Activated naive CD8-positive, alpha-beta T cell treated with anti-CD3 and anti-CD28 coated beads, Interleukin-2, amount 10 ng/mL, durations not matched to agents 7 days and 5 days (primary cell): ENCODE measurements at places on chromosomes 7 and 10.
A peak's percentile ranks its signal among the peaks of the same experiment; 100 is the strongest.

DNA sequence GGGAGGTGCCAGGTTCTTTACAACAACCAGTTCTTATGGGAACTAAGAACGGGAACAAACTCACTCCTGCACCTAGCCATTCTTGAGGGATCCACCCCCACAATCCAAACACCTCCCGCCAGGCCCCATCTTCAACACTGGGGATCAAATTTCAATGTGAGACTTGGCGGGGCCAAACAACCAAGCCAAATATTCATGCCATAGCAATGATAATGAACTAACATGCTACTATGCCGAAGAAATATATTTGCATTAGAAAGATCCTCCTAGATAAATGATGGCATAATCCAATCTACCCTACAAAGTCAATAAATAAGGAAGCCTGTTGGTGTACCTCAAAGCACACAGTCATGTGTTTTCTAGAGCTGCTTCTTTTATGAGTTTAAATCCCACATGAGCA, 57.6 kb downstream of the CCDC71L start:
- no peak for DNase-seq

DNA sequence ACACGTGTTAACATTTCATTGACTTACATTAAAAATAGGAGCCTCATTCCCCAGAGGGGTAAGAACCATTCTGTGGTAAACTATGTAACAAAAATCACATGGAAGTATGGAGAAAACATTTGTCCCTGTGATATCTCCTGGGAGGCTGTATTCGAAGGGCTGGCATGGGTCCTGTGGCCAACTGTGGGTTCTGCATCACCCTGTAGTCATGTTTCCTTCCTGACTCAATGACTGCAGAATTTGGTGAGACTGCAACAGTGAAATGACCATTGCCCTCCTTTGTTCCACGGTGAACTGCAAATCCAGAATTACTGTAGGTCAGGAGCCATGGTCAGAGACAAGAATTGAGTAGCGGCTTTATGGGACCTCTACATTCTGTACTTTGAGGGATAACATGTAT, 3.6 kb upstream of the ZEB1 start:
- DNase-seq, result no peak

DNA sequence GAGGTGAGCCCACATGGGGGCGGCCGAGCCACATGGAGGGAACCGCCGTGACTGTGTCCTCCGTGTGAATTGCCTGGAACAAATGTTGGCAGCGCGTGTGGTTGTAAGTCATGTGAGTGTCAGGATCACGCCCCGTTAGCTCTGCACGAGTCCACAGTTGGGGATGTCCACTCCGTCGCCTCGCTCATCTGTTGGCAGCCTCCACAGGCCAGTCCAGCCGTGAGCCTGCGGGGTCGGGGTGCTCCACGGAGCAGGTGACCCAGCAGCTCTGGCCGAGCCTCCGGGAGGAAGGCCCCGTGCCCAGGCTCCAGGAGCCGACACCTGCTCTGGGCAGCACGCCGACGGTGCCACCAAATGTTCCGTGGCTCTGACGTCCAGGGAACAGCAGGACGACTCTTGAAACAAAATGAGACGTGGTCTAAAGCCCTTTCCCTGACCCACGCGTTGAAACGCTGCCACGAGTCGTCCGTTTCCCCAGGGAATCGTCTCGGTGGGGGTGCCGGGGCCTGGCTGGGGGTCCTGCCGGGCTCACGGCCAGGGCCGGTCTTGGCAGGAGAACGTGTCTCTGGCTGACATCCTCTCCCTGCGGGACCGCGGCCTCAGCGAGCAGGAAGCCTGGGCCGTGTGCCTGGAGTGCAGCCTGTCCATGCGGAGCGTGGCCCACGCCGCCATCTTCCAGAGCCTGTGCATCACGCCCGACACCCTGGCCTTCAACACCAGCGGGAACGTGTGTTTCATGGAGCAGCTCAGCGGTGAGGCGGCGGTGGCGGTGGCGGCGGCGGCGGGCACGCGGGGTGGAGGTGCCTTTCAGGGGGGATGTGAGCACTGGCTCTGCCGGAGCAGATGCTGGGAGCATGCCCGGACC, 7.0 kb downstream of the KNDC1 start:
- DNase-seq, result no peak

DNA sequence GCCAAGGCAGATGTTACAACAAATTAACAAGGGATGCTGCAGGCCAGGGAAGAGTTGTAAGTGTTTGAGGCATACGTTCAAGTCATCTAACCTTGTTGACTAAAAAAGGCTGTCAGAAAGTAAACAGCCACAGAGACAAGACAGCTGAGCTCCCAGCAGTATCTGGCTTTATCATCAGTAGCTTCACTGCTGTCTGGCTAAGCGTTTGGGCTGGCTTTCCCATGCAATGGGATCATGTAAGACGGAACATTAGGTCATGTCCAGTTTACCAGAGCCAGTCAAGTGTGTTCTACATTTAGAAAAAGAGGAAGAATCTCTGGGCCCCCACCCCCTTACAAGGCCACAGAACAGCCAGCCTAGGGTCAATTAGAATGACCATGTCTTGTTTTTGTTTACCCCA, 51.3 kb upstream of the GSAP start:
- no peak for DNase-seq

GRCh38 chr7:26580711-26581110, 283.7 kb downstream of the SKAP2 start:
- no peak for DNase-seq

DNA sequence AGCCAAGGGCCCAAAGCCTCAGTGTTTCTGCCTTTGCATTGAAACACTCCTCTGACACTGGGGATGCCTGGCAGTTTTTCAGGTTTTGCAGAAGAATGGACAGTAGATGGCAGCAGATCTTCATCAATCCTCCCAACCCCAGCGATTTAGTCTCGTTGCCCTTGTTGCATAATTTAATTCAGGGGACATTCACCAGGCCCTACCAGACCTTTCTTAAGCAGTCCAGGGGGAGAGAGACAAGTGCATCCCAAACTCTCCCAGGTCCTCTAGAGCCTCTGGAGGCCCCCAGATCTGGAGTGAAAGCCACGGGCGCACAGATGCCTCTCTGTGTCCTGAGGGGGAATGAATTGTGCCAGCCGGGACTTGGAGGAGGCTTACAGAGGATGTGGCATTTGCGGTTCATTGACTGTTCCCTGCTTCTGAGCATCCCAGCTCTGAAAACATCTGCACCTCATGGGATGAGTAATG, 29.6 kb downstream of the MINDY4 start:
- no peak for DNase-seq

DNA sequence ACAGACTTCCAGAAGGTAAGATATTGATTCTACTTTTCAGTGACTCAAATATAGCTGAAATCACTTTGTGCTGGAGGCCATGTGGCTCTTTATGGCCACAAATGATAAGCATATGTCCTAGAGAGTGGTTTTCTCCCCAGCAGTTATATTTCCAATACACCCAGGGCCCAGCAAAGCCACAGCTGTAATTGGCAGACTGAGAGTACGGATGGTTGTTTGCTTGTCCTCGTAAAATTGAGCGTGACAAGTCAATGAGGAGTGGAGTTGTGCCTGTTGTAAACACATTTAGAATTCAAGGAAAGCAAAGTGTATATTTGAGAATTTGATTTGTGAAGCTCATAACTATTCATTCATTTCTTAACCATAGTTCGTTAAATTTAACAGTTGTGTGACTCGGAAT, 201.8 kb downstream of the LHFPL3 start:
- no peak for DNase-seq

DNA sequence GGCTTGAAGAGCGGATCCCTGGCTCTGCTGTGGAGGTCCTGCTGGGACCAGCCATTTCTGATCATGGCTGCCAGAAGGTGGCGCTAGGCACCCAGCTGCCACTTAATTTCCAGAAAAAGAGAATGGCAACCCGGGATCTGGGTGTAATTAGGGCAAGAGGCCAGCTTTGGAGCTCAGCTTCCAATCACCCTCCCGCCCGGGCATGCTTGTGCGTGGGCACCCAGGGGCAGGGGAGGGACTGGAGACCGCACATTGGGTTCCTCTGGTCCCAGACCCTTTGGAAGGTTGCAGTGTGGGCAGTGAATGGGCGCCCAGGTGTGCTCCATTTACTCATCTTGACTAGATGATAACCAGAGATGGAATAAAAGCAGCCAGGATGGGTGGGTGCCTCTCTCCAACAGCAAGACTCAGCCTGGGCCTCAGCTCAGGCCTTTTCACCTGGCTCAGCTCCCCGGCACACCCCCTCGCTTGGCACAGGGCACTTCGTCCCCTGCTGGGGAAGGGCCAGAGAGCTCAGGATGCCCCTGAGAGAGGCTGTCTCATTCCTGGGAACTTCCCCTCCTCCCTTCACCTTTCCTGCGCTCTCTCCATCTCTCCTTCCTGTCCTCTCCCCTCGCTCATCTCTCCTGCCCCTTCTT, 14.7 kb downstream of the FAM241B start:
- peak; percentile 72 for DNase-seq

DNA sequence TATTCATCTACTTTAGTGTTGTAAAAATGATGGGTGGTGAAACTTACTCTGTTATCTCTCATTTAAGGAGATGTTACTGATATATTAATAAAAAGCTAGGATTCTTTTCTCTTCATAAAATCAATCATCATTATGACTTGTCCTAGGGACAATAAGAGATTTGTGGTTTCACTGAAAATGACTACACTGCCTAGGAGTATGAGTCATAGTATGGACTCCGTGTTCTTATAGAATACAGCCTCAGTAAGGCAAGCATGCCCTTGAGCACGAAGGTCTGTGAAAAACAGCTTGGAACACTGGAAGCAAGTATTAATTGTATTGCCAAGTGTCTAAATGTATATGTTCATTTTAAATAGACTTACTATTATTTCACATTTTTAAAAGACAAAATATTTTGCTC, 749.2 kb upstream of the PCDH15 start:
- no peak for DNase-seq
